ENCODE measurements at places on chromosomes 4 and X.

- DNase-seq = no peak
Observed at GRCh38 chrX:139691493-139691842, 16.5 kb downstream of the MCF2 start.

GRCh38 chr4:957581-958313 lies 15.6 kb downstream of the DGKQ start:
- DNase-seq = no peak

- DNase-seq = no peak
Observed at GRCh38 chr4:19729886-19730651, 521.6 kb upstream of the SLIT2 start.

- no peak for DNase-seq
Observed at GRCh38 chr4:3612281-3612680, 80.1 kb upstream of the LRPAP1 start.

DNA sequence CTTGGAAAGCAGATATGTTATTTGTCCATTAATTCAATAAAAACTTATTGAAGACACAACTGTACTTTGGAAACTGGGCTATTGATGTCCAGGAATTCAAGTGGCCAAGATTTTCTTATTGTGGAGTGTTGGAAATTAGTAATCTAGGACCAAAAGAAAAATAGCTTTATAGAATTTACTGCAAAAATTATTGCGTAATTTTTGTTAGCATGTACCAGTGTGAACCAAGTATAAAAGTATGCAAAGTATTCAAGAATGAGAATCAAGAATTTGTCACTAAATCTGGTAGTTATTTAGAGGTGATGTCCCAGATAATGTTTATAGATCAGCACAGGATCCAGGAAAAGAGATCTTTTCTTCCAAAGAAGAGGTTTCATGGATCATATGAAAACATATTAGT lies 468.9 kb upstream of the CTSO start:
- DNase-seq = no peak

DNA sequence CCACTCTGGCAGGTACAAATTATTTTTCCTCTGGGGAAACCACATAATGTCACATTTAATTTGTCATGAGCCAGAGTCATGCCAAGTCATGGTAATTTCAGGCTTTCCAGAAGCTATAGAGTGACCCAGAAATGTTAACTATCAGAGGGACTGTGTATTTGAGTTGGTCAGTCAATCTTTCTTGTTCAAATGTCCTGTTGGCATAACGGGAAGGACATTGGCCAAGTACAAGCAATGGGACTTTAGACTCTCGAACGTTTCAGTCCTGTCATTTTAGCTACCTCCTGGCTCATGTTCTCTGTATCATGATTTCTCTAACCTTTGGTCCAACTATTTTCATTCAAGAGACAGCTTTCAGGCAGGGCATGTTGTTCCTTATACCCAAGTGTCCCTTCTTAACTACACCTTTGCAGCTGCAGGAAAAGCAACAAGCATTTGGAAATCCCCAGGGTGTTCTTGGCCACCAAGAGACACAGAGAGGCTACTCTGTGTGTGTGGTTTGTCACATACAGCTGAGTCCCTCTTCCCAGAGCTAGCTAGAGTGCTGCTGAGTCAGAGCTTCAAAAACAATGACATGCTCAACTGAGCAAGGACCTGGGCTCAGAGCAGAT lies 142.6 kb downstream of the EGF start:
- DNase-seq = no peak
